ENCODE measurements at places on chromosomes 3 and 15.

GRCh38 chr3:132726341-132726823 lies 4.2 kb upstream of the NPHP3 start:
- DNase-seq: no peak

DNA sequence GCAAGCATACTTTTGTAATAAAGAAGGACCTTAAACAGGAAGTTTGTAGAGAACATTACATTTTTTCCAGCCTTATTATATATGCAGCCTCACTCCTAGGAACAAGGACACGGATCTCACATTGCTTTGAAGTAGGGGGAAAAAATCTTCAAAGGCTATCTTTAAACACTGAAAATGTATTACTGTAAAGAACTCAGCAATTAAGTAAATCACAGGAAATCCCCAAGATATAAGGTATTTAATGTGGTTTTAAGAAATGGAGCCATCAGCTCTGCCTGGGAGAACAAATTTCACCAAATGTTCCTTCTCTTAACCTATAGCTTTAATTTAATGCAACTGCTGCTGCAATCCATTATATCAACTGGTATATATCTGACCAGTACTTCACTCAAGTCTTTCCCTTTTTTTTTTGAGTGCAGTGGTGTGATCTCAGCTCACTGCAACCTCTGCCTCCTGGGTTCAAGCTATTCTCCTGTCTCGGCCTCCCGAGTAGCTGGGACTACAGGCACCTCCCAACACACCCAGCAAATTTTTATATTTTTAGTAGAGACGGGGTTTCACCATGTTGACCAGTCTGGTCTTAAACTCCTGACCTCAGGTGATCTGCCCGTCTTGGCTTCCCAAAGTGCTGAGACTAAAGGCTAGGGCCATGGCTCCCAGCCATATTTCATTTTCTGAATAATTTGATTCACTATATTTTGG lies 2.8 kb downstream of the BTLA start:
- DNase-seq: no peak

DNA sequence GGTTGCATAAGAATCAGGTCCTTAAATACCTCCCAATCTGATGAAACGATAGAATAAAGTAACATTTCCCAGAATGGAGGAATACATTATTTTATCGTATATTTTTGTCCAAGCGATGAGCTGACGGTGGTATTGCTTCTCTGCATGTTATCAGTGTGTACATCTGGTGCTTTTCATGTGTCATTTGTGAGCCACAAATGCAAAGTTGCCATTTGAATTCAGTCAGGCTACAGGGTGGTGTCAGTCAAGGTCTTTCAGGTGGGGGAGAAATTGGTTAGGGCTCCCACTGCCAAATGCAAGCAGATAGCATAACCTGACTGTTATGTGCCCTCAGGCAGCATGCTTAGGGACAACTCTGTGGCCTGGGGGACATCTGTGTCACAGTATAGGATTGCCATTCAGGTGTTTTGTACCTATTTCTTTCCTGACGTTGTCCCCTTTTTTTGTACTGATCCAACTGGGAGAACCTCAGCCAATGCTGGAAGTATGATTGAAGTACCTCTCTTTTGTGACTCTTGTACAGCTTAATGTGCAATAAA lies 26.5 kb upstream of the TIMP4 start:
- DNase-seq: no peak

DNA sequence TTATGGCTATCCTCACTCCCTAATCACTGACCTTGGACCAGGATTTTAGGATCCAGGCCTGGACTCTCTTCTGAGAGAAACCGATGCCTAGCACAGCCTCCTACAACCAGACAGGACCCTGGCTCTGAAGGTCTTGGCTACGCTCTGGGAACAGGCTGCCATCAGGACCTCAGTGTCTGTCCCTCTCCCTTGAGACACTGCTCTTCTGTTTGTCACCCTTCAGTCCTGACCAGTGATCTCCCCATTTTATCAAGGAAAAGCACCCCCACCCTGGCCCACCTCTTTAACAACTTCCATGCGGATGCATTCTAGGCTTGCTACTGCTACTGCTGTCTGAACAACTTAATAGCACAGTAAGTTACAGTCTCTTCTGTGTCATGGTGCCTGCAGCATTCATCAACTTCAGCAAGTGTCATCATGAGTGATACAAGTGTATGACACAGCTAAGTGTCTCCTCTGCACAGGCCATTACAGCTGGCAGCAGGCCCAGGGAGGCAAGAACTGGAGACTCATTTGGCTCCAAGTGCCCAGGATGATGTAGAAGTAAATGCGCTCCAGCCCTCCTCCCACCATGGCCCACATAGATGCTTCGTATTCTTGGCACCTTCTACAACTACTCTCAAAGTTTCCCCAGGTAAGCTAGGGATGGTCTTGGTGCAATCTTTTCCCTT lies 302.4 kb downstream of the EPHB1 start:
- no peak for DNase-seq

DNA sequence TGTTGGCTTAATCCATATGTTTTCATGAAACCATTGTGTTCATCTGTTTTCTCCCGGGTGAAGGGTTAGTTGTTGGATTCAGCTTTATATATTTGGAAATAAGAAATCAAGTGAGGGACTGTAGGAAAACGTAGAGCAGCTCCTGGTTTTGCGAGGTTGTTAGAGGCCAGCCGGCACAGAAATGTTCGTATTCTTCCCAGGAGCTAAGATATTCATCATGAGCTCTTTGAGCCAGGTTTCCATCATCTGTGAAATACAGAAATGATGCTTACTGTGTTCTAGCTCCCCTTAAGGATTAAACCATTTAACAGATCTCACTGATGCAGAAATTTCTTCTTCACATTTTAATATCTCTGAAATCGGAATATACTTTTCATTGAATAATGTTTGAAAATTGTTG lies 235.5 kb downstream of the PTPRG start:
- no peak for DNase-seq

DNA sequence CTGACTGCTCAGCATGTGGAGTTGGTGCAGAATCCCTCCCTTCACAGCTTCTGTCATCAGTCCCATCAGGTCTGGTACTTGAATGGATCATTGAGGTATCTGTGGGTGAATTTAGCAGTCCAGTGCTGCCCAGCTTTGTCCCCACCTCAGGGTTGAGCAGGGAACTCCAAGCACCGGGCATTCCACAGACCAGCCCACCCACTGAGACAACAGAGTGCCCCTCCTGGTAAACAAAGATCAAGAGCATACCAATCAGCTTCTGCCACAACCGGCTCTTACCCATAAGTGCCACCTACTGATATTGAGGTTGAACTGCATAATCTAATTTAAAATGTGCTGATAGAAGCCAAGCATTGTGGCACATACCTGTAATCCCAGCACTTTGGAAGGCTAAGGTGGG lies 57.1 kb upstream of the FXR1 start:
- DNase-seq: no peak

DNA sequence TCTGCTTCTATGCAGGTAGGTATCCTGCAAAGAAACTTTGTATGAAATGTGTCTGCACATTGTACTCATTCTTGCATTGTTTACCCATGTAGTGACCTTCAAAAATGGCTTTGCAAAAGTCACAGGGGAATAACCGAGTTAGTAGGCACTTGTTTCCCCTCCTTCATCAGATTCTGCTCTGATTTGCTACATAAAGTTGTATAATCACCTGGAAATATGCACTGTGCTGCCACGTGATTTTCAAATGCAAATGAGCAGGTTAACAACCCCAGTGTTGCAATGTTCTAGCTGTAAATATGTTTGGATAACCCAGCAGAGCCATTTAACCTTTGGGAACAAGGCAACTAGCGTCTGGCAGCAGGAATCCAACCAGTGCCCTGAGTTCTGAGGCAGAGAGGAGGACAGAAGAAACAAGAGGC lies at the start of gene KNG1:
Gene KNG1 (plus strand): TSS at position 321 of the 419 bp plus-strand sequence. CDS start 184 bp downstream, outside the sequence.
- no peak for DNase-seq

- no peak for DNase-seq
These were observed 363.4 kb upstream of the LRRC3B start for GRCh38 chr3:26259176-26259575.

DNA sequence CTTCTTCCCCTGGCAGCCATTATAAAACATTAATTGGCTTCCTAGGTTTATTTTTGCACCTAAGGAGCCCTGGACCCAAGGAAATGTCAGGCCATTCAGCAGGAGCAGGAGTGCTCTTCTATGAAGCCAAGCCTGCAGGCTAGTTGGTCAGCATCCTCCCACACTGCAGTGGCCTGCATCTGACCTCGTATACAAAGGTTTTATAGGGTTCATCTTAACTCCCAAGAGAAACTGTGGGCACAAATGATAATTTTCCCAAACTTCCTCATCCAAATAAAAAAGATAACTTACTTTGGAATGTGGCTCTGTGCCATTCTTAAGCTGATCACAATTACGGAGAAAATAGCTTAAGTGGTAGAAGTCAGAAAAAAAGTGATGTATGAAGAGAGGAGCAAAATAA lies 19.4 kb downstream of the PLSCR1 start:
- DNase-seq: no peak

GRCh38 chr15:43210172-43210745 lies 10.6 kb downstream of the EPB42 start:
- no peak for DNase-seq

DNA sequence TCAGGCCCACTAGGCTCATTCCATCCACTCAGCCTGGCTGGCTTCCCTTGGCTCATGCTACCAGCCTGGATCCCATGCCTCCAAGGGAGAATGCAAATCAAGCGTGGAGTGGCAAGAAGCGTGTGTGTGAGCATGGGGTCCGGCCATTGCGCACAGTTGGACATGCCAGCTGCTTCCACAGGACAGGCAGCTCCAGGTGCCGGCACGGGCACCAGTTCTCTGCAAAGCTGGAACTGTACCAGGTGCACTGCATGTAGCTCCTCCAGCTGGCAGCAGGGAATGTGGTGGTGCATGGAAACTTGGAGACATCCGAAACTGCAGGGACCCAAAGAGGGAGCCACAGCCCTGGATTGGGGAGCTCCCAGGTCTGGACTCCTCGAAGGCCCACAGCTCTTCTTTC lies 449.8 kb downstream of the EPHA6 start:
- no peak for DNase-seq

- DNase-seq: no peak
These were observed 59.5 kb upstream of the POU1F1 start for GRCh38 chr3:87335931-87336330.

DNA sequence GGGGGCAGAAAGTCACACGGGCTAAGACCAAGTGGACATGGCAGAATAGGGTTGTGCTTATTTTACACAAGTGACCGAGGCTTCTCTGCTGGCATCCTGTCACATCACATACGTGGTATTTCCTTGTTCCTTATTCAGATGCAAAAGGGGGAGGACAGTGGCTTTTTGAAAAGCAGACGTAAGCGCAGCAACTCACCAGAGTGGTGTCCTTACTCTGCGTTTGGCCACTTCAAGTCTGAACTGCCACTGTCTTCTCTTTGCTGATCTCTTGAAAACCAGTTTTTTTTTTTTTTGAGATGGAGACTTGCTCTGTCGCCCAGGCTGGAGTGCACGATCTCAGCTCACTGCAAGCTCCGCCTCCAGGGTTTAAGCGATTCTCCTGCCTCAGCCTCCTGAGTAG lies 113.2 kb downstream of the SOX2 start:
- no peak for DNase-seq

GRCh38 chr3:86990012-86990733 lies 776 bp downstream of the VGLL3 start:
- DNase-seq: no peak

DNA sequence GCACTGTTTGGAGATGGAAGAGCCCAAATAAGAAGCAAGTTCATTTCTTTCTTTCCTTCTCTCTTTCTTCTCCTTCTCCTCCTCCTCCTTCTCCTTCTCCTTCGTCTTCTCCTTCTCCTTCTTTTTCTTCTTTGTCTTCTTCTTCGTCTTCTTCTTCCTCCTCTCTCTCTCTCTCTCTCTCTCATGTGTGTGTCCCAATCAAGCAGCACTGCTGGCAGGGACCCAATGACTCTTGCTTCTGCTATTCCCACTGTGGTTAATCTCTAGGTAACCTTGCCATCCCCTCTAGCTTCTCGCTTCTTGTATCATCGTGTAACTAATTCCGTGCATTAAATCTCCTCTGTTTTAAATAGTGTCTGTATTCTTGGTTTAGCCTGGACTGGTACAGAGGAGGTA lies 26.1 kb upstream of the ZNF280D start:
- DNase-seq: no peak

- DNase-seq: no peak
These were observed 27.6 kb downstream of the SLC9A9 start for GRCh38 chr3:143820466-143821221.

DNA sequence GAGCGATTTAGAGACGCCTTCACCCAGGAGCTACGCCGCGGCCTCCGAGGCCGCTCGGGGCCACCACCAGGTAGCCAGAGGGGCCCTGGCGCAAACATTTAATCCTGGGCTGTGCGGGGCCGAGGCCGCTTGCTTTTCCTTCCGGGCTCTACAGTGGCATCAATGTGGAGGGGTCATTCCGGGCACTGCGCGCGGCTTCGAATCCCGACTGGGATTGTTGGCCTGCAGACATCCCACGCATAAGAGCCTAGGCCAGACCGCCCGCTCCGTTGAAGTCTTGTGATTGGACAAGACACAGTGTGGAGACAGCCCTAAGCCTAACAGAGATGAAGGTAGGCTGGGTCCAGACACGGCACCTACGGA lies 568 bp upstream of the NCBP2 start:
- peak; percentile 9 for DNase-seq

DNA sequence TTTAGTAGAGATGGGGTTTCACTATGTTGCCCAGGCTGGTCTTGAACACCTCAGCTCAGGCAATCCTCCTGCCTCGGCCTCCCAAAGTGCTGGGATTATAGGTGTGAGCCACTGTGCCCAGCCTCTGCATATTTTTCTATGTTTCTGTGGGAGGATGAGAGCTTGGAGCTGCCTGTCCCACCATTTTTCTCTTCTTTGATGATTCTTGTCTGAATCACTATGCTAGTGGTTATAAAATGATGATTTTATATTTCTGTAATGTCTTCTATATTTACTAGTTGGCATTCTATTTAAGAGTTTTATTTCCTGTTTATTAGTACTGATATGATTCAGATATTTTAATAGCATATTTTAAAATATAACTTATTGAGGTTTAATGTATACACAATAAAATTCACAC lies 69.7 kb downstream of the CHCHD6 start:
- DNase-seq: no peak

GRCh38 chr15:75921732-75922703 lies 18.3 kb downstream of the FBXO22 start:
- no peak for DNase-seq

DNA sequence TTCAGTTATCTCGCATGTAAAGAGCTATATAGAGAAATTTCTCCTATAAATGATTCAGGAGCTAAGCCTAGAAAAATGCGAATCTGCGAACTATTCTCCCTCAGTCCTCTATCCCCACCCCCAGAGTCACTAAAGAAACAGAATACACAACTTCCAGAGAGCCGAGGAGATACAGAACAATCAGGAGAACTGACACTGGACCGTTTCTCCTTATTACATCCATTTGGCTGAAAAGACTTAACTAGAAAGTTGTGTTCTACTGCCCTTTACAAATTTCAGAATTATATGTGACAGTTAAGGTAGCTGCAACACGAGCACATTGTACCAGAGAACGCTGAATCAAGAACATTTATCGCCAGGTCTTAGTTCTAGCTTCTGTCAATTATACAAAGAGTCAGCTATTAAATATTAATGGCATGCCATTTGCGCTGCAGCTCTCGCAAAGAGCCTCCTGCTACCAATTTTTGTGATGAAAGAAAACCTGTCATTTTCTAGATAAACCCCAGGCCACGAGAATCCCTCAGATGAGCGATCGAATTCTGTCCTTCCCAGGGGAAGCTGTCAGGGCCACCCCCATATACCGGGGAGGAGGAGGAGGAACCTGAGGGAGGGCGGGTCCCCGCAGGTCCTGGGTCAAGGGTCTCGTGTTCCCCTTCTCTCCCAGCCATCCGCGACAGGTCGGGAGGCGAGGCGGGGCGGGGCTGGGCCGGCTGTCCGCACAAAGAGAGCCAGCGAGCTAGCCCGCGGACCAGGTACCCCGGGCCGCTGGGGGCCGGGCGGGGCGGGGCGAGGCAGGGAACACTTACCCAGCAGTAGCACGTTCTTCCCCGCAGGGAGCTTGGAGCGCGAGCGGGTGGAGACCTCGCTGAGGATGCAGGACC lies 878 bp downstream of the DYNC1LI1 start:
- peak; percentile 15 for DNase-seq
